Kidney tubule cell (primary cell): ENCODE measurements at places on chromosomes 12 and 14.

DNA sequence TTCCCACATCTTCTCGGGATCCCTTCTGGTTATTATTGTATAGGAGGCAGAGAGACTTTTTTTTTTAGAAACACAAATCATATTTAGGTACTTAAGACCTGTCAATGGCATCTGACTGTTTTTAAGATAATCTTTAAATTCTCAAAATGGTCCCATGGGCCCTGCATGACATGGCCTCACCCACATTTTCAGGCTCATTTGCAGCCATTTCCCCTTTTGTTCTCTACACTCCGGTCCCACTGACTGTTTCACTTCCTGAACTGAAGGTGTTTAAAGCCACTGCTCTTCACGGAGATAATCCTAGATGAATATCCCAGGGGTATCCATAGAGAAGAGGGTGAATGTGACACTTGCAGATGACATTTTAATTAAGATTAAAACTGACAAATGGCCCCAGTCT, 12.3 kb upstream of the C12orf71 start:
- no peak for DNase-seq

DNA sequence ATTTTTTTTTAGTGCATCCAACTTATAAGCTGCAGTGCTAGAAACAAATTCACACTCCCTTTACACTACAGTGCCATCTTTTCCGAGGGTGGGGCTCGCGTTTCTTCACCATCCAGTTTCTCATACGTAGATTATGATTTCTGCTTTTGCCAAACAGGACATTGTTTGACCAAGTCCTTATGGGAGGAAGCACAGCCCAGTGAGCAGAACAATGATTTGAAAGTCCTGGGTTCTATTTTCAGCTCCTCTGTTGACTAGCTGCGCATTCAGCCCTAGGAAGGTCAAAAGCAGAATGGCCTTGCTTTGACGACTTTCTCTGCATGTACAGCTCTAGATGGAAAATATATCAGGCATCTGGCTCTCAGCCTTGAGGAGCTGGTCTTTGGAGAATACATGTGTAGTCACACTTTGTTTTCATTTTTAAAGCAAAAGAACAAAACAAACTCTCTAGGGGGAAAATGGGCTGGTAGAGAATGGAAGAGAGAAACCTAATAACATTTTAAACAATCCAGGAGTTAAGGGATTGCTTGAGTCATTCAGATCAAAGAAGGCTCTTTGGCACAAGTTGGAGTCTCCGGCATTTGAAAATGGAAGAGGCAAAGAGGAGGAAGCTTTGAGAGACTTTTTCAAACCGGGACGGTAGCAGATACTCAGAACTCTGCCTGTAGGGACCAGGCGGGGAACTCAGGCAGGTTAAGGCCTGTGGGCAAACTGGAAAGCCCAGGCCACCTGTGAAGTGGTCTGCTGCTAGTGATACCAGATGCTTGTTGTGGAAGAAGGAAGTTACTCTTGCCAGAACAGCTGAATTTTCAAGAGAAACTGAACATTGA, 257.3 kb upstream of the PLEKHG7 start:
- no peak for DNase-seq

DNA sequence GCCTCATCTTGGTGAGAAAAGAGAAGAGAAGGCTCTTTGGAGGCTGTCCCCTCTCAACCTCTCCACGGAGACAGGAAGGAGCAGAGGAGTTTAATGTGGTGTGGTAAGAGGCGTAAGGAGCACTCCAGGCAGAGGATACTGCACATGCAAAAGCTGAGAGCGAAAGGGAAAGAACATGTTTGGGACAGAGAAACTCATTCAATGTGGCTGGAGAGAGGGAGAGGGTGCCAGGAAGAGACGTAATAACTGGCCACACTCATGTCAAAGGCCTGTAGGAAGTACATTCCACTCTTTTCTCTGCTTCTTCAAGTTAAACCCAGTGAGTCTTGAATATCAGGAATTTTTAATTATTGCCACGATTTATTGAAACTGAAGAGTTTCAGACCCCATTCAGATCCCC, 12.0 kb downstream of the VDR start:
- peak; percentile 19 for DNase-seq

- DNase-seq: peak; percentile 37
These were observed 56.1 kb downstream of the LMNTD1 start for GRCh38 chr12:25497021-25497420.

GRCh38 chr14:51582437-51582836, 69.3 kb upstream of the FRMD6 start:
- DNase-seq: no peak

DNA sequence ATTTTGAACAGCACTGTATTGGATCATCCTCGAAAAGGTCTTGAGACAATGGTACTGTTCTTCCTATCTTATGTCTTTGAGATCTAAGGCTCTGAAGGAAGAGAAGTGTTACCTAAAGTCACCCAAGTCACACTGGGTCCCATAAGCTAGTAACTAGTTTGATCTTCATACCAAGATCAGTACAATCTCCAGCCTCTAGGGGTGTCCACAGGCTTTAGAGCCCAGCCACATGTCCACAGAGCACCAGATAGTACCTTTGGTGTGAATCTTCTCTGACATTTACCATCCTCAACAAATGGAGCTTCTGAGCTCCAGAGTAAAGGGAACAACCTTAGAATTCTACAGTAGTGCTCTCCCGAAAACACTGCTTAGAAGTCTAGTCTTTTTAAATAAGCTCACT, 78.7 kb downstream of the KSR2 start:
- DNase-seq: no peak
